ENCODE measurements at places on chromosomes 11 and 22.

DNA sequence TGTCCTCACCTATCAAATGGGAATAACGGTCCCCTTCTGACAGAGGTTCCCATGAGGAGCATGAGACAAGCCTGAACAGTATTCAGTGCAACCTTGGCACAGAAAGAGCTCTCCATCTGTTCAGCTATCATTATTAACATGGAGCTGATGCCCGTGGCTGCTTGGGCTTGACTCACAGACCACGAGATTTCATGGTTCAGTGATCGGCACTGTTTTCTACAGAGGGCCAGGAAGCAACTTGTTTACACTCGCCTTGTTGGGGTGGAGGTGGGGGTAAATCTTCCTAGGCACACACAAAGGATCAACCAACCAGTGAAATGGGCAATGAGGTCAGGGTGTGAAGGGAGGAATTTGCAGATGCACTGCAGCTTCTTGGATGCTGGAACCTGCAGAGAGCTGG is 88.2 kb downstream of the CWC15 start:
- no peak for DNase-seq

DNA sequence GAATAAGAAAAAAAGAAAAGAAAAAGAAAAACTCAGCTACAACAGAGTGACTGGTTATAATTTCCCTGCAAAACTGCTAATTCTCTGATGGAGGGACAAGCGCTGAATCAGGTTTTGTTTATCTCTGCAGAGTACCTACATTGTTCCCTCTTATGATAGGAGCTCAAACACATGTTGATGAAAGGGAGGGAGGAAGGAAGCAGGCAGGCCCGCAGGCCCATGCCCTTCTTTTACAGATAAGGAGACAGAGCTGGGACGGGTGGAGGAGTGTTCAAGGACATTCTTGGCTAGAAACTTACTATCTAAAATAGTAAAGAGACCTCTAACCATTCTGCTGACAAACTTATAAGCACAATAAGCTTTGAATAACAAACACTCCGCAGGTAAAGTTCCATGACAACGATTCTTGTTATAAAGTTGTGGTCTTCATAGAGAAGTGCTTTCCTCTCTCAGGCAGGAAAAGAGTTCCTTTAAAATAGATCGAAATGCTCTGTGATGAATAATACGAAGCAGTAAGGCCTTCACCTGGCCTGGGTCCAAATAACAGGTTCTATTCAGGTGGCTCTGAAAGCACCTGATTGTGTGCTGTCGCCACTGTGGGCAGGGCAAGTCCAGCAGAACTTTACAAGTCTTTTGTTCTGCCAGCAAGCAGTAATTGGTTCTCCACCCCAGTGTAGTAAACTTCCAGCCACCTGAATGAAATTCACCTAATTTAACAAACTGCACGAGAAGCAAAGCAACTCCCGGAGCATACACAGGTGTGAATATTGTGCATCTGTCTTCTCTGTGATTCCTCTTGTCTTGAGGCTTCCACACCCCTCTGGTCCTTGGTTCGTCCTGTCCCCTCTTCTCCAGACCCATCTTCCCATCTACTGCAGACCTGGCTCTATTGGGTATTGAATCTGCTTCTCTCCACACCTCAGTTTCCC is 15.3 kb upstream of the MICAL2 start:
- no peak for DNase-seq

- no peak for DNase-seq
These were observed 101.6 kb upstream of the B3GAT1 start for GRCh38 chr11:134513585-134514120.

DNA sequence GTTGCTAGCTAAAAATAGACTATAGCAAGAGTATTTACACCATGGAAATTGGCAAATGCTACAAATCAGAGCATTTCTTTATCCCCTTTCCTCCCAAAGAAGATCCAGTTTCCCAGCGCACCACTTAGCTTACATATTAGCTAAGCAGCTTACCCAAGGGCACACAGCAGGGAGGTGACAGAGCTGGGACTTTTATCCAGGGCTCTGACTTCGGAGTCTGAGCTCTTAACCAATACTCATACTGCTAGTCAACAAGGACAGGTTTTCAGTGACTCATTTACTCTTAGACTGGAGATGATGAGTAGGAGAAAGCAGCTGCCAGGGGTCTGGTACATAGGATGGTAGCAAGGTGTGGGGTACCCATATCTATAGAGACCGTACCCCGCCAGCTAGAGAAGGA is 38.4 kb downstream of the NAV2 start:
- DNase-seq: no peak

Measured in lung (tissue), 17 donors.